Fibroblast of the aortic adventitia (primary cell): ENCODE measurements at places on chromosomes 1 and 21.

DNA sequence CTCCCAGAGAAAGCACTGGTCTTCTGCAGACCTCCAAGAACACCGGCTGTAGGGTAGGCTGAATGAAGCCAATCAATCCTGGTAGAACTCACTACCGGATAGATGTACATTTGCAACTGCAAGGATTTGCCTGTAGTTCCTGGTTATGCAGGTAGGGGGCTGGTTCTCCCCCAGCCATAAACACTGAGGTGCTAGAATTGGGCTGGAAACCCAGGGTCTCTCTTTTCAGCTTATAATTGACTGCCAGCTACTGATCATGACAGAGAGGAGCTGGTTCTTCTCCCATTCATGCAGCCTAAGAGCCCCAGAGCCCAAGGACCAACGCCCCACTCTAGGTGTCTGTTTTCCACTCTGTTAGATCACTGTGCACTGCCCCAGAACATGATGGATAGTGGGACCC is 21.5 kb upstream of the MTARC2 start:
- DNase-seq, result no peak

DNA sequence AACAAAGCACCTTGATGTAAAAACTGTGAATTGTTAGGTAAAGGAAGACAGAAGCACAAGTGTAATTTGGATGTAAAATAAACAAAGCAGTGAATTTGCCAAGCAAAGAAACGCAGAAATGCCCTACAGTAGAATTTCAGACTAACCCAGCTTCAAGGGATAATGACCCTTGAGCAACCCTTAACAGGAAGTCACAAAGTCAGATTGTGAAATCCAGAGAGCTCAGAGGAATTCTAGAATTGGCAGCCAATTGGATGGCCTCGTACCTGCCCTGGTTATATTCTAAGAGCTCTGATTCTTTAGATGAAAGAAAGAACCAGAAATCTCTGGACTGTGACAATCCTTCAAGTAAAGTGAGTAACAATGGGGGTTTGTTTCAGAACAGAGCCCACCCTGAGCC is 152.7 kb upstream of the CHRM3 start:
- no peak for DNase-seq

DNA sequence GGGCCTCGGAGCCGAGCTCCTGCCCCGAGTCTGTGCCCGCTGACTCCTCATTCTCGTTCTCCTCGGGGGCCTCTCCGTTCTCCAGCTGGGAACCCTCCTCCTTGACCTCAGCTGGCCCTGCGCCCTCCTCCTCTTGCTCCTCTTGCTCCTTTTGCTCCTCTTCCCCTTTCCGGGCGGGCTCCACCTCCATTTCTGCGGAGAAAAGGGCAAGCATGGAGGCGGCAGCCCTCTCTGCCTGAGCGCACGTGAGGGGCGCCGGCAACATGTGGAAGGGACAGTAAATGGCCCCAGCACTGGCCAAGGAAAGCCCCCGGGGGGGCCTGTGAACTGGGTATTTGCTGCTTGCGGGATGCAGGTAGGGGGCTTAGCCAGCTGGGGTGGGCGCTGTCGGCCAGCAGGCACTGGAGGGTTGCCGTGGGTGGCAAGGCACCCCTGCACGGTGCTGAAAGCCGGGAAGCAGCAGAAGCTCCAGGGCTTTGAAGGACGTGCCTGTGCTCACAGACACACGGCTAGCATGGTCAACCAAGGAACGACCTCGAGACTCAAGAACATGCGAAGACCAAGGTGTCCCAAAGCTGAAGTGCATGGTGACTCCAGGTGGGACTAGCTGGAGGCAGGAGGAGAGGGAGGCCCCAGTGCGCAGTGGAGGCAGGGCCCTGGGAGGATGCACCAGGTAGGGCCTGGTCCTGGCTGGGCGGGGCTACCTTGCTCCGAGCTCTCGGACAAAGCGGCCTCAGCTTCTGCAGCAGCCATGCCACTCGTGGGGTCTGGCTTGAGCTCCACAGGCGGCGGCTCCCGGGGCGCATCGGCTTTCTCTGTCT is 30.7 kb downstream of the ZBTB17 start:
- DNase-seq, result no peak

GRCh38 chr1:116971965-116972673 is 29.4 kb upstream of the CD101 start:
- DNase-seq, result peak; percentile 37

DNA sequence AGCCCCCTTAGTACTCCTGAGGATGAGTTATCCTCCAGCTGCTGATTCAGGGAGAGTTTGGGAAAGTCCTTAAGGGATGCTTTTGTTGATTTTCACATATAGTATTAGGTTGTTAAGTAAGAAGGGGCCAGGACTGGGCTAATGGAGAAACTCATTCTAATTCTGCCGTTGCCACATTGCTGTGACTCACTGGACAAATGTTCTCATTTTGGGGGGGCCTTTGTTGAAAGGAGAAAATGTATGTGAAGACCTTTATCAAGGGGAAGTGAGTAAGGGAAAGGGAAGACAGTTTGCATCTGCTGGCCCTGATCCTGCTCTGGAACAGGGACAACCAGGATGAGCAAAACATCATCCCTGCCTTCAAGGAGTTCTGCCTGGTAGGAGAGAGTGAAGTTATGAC is 123.2 kb upstream of the FGGY start:
- DNase-seq, result peak; percentile 86

GRCh38 chr1:171355727-171356126 is 41.7 kb downstream of the FMO4 start:
- peak; percentile 62 for DNase-seq

GRCh38 chr1:28853093-28853742 is 41.2 kb downstream of the OPRD1 start:
- no peak for DNase-seq

- DNase-seq, result peak; percentile 84
Measured at GRCh38 chr1:8077120-8077573, 51.0 kb upstream of the ERRFI1 start.

- DNase-seq, result peak; percentile 48
Measured at GRCh38 chr1:199396456-199396855, 631.1 kb upstream of the NR5A2 start.

DNA sequence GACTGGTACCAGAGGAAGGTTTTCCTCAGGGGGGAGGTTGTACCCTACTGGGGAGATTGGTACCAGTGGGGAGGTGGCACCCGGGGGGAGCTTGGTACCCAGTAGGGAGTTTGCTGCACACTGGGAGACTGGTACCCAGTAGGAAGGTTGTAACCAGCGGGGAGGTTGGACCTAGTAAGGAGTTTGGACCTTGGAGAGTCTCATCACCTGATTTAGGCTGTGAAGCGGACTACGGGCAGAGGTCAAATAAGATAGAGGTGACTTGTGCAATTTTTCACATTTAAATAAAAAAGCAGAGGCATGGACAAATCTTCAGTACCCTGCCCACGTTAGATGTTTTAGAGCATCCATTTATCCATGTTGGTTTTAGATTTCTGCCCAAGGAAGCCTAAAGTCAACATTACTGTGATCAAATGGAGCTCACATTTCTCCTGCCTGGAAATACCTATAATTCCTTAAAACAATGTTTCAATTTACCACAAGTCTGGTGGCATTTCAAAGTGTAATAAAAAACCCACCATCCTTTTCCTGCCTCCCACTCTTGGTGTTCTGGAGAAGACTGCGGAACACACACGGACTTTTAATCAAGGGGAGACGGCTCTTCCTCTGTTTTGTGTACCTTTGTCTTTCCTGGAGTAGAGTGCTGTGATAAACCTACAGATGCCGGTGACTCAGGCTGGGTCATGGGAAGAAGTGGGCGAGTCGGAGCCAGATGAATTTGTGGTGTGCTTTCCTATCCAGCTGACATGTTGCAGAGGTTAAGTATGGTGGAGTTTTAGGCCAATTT is 36.2 kb upstream of the MRPS6 start:
- peak; percentile 58 for DNase-seq

GRCh38 chr1:8477166-8477982 is 159.5 kb downstream of the SLC45A1 start:
- peak; percentile 83 for DNase-seq

- DNase-seq, result no peak
Measured at GRCh38 chr1:116605315-116605714, 34.5 kb upstream of the CD58 start.

- DNase-seq, result no peak
Measured at GRCh38 chr1:232404981-232405731, 224.8 kb downstream of the SIPA1L2 start.

DNA sequence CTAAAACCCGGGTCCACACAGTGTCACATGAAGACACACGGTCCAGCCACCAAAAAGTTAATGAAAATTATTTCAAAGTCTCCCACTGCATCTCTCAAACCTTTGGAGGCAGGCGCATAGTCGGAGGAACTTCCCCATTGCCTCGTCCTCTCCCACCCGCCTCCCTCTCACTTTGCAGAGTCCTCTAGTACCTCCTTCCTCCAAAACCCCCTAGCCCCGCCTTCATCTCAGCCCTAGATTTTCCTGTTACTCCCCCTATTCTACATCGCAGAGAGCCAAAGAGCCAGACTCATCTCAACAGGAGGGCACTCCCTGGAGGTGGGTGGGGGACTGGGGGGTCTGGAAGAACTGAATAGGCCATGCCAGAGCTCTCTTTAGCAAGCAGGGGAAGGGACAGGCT is 79.3 kb downstream of the DISP3 start:
- no peak for DNase-seq

- DNase-seq, result no peak
Measured at GRCh38 chr1:218401998-218402785, 57.1 kb downstream of the TGFB2 start.

DNA sequence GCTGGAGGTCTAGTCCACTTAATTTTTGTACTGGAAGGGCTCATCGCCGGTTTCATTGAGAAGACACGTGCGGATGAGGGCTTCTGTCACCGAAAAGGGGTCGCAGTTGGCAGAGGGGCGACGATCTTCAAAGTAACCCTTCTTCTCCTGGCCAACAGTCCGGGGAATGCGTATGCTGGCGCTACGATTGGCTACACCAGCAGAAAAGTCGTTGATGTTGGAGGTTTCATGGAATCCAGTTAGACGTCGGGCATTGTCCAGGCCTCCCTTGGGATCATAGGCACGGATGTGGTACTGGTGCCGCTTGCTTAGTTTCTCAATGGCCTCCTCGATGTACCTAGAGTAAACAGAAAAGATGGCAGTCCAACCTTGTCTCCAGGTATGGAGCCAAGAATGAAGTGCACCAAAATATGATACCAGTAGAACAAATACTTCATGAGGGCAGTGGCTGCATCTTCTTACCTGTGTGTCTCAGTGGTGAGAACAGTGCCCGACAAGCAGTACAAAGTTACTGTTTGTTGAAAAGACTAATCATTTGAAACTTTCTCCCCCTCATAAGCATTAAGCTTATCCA is 7.1 kb downstream of the GLUL start:
- no peak for DNase-seq

GRCh38 chr1:172219966-172220365 is 200.5 kb upstream of the C1orf105 start:
- DNase-seq, result no peak

DNA sequence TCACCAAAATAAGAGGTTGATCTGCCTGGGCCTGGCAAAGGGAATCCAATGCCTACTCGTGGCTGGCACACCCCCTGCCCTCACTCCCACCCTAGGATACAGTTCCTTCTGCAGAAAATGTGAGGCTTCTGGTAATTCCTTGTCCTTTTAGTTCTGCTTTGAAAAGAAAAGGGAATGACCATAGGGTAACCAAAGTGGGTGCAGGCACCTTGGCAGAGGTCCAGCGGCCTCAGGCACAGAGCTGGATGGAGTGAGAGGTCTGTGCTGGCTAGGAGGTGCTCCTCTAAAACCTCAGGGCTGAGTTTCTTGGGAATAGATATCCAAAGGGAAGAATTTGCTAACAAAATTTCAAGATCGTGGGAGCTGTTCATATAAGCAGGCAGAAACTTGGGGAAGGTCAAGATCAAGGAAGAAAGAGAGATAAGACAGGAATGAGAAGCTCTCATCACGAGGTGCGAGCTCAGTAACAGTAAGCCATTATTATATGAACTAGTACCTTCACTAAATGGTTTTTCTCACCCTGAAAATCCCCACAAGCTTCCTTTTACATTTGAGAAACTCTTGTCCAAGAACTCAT is 293.1 kb upstream of the LYPLAL1 start:
- no peak for DNase-seq
